ENCODE measurements at places on chromosomes 12 and 14.

DNA sequence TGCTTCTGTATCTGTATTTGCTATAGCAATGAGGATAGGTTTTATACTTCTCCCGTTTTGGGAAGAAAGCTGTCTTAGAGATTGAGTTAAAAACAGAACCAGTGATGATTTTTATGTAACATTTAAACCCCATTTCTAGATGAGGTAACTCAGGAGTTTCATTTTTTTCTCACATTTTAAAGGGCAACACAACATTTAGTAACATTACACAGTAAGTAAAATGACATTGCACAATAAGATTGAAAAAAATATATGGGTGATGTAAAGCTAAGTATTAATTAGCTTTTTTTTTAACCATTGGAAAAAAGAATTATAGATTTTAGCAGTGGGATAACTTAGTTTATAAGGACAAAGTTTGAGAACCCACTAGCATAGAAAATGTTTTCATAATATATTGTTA lies 25.2 kb upstream of the SCFD1 start:
- DNase-seq = no peak

DNA sequence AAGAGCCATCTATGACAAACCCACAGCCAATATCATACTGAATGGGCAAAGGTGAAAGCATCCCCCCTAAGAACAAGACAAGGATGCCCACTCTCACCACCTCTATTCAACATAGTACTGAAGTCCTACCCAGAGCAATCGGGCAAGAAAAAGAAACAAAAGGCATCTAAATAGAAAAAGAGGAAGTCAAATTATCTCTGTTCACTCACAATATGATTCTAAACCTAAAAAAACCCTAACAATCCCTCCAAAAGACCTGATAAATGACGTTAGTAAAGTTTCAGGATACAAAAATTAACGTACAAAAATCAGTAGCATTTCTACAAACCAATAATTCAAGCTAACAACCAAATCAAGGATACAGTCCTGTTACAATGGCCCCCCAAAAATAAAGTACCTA lies 26.9 kb downstream of the MDM1 start:
- DNase-seq = peak; percentile 13

GRCh38 chr14:59832653-59833294 lies 37.8 kb downstream of the RTN1 start:
- no peak for DNase-seq

GRCh38 chr12:98856897-98857540 lies 211.9 kb downstream of the APAF1 start:
- no peak for DNase-seq

- no peak for DNase-seq
These were observed 100.6 kb downstream of the TNFAIP2 start for GRCh38 chr14:103223818-103224352.

- DNase-seq = no peak
These were observed 3.9 kb upstream of the HSPA2 start for GRCh38 chr14:64536488-64537245.

DNA sequence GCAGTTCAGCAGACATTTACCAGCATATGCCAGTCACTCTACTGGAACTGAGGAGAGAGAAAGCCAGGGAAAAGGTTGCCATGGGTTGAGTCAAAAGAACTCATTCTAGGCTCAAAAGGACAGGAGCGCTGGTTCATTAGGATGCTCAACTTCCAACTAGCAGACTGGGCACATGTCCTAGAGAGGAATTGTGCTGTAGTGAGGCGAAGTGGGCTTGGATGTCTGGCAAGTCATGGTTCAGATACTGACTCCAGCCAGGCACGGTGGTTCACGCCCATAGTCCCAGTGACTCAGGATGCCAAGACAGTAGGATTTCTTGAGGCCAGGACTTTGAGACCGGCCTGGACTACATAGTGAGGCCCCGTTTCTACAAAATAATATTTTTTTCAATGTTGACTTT lies 281.5 kb downstream of the CACNA1C start:
- no peak for DNase-seq

GRCh38 chr14:63388766-63389431 lies 70.2 kb upstream of the GPHB5 start:
- peak; percentile 29 for DNase-seq

GRCh38 chr12:47303207-47303606 lies 223.4 kb upstream of the AMIGO2 start:
- DNase-seq = no peak

GRCh38 chr12:120748242-120748641 lies 22.6 kb downstream of the ACADS start:
- no peak for DNase-seq

GRCh38 chr14:91146661-91147060 lies 32.8 kb downstream of the DGLUCY start:
- no peak for DNase-seq

All from GM06990 (cell line).